ENCODE measurements at places on chromosomes 13 and 19.

GRCh38 chr19:40341601-40342482, 6.4 kb downstream of the C19orf47 start:
- DNase-seq = no peak

DNA sequence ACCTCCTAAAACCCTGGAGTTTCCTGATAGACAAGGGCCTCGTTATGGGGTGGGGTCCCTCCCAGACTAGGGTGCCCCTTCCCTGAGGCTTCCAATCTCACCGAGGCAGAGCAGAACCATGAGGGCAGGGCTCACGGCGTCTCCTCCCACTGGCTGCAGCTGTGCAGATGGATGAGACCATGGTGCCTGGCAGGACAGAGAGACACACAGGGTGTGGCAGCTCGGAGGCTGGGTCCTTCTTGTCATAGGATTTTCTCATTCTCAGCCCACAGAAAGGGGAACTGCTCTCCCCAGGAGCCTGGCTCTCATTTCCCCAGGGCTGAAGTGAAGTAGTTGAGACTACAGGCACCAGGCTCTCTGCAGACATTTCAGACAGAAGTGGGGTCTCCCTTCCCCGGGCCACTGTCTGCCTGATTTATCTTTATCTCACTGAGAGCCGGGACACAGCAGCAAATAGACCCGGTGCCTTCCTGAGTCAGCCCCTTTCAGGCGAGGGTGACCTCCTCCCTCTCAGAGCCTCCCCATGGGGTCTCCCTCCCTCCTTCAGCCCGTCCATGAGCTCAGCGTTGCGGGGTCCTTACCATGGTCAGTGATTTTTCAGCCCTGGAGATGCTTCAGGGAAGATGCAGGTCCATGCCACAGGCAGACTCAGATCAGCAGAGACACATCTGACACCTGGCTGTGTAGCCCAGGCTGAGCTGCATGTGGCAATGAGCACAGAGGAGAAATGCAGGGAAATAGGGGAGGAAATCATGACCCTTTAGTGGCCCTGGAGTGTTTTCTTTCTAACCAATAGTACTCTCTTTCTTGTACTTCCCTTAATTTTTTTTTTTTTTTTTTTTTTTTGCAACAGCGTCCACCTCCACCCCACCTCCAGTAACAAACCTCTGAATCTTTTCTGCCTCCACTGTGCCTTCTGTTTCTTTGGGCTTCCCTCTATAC, at the start of gene LILRA5:
Gene LILRA5 (minus strand): TSS at position 731 of the 942 bp plus-strand sequence. CDS start 147 bp downstream, at position 584.
- DNase-seq = no peak

- no peak for DNase-seq
Observed at GRCh38 chr19:11196406-11197287, 698 bp downstream of the KANK2 start.

DNA sequence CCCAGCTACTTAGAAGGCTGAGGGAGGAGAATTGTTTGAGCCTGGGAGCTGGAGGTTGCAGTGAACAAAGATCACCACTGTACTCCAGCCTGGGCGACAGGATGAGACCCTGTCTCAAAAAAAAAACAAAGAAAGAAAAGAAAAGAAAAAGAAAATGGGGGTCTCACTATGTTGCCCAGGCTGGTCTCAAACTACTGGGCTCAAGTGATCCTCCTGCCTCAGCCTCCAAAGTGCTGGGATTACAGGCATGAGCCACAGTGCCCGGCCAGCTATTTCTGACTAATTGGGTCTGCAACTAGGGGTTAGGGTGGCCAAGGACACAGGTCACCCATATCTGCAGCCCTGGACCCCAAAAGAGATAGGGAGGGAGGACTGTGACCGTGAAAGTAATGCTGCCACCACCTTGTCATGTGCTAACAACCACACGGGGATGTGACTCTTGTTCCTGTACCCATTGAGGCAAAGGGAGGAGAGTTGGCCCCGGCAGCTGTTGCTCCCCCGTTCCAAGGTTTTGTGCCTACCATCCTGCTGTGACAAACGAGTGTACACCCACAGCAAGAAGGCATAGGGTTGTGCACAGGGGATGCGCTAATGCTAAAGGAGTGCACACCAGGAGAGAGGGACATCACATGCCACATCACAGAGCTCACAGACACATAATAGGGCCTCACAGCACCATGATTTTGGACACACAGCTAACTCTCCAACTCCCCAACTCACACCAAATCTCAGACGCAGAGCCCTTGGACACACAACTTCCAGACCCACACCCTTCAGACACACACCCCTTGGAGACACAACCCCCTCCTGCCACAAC, 619 bp downstream of the MEF2B start:
- DNase-seq = no peak

DNA sequence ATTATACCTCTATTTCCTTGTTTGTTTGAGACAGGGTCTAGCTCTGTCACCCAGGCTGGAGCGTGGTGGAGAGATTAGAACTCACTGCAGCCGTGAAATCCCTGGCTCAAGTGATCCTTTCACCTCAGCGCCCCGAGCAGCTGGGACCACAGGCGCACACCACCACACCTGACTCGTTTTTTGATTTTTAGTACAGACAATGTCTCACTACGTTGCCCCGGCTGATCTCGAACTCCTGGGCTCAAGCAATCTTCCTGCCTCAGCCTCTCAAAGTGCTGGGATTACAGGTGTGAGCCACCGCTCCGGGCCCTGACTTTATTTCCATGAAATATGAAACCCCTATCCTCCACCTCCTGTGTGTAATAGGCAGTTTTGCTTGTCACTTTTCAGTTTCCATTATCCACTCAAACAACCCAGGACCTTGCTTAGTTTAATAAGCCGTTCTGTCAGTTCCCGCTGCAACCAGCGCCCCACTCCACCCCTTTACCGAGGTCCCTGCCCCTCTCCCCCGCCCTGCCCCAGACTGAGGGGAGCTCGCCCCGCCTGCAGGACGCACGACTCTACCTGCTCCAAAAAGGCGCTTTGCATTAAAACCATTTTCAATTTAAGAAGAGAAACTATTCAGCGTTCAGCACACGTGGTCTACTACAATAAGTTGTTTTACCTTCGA, 16.9 kb downstream of the ZNF816 start:
- no peak for DNase-seq

GRCh38 chr19:18068395-18068794, 18.3 kb downstream of the IL12RB1 start:
- DNase-seq = no peak

GRCh38 chr19:40466219-40466984, 399 bp upstream of the SPTBN4 start:
- DNase-seq = peak; percentile 47

- no peak for DNase-seq
Observed at GRCh38 chr13:113005997-113006396, 37.0 kb downstream of the MCF2L start.

GRCh38 chr13:39510316-39510695, 92.7 kb downstream of the LHFPL6 start:
- DNase-seq = no peak

DNA sequence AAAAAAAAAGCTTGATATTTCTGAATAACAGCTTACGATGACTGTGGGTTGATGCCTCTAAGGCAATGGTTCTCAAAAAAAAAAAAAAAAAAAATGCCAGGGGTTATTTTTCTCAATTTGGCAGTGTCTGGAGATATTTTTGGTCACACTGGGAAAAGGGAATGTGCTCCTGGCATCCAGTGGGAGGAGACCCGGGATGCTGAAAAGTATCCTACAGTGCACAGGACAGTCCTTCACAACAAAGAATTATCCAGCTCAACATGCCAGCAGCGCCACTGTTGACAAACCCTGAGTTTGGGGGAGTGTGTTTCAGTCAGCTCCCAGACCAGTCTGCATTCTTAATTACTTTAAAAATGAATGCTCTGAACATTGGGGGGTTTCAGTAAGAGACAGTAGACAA, 54.5 kb downstream of the FLT3 start:
- DNase-seq = no peak

DNA sequence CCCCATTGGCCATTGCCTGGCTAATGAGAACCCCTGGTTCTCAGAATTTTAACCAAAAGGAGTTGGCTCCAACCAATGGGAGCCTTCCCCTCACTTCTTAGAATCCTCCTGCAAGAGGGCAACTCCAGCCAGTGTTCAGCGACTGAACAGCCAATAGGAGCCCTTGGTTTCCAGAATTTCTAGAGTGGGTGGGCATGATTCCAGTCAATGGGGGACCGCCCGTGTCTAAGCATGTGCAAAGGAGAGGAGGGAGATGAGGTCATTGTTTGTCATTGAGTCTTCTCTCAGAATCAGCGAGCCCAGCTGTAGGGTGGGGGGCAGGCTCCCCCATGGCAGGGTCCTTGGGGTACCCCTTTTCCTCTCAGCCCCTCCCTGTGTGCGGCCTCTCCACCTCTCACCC, 9.5 kb upstream of the SWSAP1 start:
- DNase-seq = no peak

- DNase-seq = no peak
Observed at GRCh38 chr13:113046883-113047244, 58.7 kb upstream of the F7 start.

GRCh38 chr19:50368649-50369570, 3.5 kb upstream of the NAPSA start:
- peak; percentile 73 for DNase-seq

GRCh38 chr13:80334597-80335260, 6.2 kb downstream of the SPRY2 start:
- DNase-seq = no peak

- DNase-seq = no peak
Observed at GRCh38 chr19:3979674-3980352, 5.5 kb downstream of the EEF2 start.

DNA sequence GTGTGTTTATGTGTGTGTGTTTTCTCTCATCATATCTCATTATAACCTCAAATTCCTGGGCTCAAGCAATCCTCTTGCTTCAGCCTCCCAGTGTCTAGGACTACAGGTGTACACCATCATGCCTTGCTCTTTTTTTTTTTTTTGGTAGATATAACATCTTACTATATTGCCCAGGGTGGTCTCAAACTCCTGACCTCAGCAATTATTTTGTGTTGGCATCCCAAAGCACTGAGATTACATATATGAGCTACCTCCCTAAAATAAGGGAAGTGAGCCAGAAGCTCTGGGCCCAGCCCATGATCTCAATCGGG, 448 bp upstream of the ZNF543 start:
- DNase-seq = no peak

- DNase-seq = no peak
Observed at GRCh38 chr19:11813703-11814028, 407 bp upstream of the ZNF440 start.

DNA sequence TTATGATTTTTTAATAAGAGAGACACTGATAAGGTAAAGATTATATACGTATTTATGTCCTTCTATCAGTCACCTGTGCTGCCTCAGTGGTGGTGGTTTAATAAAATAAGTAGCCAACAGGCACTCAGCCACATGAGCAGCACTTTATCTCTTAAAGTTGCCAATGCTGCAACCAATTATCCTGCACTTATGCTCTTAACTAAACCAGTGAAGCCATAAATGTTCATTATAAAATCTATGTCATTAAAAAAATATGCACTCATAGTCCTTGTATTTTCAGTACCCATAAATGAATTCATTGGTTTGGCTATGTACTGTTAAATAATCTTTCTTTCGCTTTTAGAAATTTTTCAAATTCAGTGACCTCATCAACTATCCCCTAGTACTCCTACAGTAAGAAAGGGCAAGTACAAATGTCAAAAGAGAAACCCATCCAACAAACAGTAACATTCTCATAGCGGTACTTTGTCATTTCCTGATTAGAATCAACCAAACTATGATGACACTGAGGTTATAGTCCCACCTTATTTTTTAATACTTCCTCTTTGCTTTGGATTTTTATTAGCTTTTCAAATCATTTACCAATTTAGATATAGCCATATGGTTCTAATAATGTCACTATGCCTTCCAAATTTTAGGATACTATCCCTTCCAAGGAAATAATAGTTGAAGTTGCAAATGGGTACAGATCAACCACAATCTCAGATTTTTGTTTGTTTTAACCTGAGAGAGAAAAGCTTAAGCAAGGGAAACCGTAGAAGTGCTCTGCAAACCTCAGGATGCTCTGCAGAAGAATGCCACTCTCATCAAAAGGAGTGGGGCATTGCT, 190.9 kb downstream of the KLF12 start:
- no peak for DNase-seq

GRCh38 chr13:55359067-55359466, 1781.7 kb upstream of the PRR20A start:
- no peak for DNase-seq

- DNase-seq = no peak
Observed at GRCh38 chr13:49956131-49956530, 20.0 kb upstream of the SPRYD7 start.

DNA sequence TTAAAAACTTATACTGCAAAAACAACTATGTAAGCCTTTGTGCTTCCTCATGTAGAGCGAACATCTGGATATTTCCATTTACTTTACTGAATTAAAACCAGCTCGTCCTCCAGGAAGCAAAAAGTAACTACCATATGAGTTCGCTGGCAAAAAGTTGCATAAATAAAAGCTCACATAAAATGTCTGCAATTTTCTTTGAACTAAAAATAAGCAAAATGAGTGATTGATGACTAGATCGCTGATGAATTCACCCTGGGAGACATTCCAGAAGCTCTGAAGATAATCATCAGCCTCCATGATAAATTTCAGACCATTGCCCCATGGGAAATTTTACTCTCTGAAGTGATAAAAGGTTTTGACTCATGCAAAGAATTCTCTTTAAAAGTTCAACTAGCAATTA, 67.3 kb upstream of the SACS start:
- DNase-seq = no peak

- no peak for DNase-seq
Observed at GRCh38 chr13:90995614-90996013, 351.9 kb upstream of the MIR17HG start.

DNA sequence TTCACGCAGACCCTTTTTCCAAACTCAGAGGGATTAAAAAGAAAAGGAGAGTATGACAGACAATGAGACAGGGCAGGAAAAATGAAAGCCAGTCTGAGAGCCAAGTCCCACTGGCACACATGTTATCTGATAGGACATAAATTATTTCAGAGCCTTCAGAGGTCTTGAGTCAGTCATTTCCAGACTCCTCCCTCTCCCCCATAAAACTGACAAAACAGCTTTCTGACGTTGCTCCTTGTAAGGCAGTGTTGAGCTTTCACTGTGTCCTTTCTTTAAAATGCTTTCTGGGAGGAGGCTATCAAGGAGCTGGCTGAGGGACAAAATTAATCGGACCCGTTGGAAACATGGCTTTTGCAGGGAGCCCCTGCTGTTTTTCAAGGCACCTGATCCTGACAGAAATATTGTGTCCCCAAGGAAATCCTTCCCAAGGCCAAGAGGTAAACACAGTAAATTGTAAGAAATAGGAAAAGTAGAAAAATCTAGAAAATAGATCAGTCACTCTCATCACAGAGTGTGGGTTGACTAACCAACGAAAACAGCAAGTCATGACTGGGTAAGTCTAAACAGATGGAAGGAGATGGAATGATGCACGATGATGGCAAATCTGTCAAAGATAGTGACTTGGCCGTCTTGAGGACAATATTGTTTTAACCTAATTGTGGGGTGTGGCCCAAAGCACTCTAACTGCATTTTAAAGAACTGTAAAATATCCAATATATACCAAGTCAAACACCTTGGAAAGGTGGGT, 89.7 kb downstream of the DCT start:
- no peak for DNase-seq

DNA sequence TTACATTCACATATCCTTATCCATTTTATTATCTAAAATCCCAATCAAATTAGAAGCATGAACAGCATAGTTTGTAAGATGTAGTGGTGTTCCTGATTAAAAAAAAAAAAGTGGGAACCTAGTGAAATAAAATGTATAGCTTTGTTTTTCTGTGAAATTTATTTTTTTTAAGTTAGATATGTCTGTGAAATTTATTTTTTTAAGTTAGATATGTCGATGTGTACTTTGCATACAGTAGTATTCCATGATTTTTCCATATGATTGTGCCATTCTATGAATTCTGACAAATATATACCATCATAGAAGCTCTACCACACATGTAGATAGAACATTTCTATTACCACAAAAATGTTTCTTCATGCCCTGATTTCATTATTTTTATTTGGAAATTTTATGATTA, 6.0 kb upstream of the MAB21L1 start:
- DNase-seq = no peak

All from stimulated activated CD4-positive, alpha-beta T cell treated with anti-CD3 and anti-CD28 coated beads, Interleukin-15, amount 100 ng/mL, for 1 hour (primary cell).